ENCODE measurements at places on chromosomes 13 and 19.

DNA sequence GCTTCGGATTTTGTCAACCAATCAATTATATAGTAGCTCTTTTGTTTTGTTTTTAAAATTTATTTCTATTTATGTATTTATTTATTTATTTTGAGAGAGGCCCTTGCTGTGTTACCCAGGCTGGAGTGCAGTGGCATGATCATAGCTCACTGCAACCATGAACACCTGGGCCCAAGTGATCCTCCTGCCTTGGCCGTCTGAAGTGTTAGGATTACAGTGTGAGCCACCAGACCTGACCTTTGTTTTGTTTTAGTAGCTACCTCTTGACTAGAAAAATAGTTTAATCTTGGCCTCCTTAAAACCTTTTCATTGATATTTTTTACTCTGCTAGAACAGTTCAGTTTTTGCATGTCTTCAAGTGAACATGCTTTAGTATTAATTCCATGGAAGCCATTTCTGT, 15.1 kb downstream of the GARRE1 start:
- no peak for DNase-seq

GRCh38 chr19:11405846-11406643, 13.1 kb downstream of the RGL3 start:
- no peak for DNase-seq

GRCh38 chr19:33403973-33404304, 30.4 kb downstream of the CEBPG start:
- DNase-seq = no peak

DNA sequence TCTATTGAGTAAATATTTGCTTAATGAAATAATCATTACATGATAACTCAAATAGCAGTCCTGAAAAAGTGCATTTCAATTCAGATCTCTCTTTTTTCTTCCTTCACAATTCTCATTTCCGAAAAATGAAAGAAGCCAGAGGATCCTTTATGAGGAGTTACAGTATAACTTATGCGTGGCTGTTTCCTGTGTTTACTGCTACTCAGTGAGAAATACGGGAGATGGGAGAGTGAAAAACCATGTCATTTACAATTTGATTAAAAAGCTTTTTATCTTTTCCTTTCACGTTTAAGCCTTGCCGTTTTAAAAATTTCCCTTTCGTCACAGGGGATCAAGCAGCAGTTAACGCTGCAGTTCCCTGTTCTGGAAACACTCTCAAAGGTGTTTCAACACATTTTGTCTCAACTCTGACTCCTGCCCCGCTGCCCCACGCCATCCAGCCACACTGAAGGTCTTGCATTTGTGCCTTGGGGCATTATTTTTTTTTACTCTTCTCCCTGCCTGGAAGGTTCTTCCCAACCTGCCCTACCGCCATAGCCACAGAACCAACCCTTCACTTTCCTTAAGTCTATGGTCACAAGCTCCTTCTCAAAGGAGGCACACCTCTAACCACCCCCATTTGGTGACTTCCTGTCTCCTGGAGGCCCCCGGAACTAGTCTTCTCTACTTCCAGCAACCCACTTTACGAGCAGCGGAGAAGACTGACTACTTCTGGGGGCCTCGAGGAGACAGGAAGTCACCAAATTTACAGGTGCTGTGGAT, 17.0 kb downstream of the KL start:
- no peak for DNase-seq

DNA sequence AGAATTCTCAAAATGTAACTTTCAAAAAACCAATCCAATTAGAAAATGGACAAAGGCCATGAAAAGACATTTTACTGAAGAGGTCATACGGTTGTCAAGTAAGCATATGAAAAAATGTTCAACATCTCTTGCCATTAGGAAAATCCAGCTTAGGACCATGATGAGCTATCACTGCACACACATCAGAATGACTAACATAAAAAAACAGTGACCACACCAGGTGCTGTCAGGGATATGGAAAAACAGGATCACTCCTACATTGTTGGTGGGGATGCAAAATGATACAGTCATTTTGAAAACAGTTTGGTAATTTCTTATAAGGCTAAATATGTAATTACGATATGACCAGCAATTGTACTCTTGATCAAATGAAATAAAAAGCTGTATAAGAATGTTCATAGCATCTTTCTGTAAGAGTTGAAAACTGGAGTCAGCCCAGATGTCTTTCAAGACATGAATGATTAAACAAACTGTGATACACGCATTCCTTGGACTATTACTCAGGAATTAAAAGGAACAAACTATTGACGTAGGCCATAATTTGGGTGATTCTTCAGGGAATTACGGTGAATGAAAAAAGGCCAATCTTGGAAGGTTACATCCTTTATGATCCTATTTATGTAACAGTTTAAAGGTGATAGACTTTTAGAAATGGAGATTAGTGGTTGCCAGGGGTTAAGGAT, 26.9 kb upstream of the RCBTB2 start:
- DNase-seq = no peak

DNA sequence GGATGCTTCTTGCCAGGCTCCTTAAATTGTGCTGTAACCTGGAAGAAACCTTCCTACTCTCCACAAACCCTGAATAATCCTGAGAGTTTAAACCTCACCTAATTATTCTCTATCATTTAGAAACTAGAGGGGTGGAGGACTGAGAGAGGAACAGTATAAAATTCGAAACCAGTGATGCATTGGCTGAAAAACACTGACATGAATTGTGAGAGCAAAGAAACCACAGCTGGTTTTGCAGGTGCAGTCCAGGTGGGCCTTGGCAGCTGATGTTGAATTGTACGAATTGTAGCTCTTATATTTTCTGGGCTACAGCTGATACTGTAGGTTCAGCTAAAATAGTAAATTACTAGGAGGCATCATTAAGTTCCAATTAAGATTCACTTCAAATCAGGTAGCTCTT, 227.0 kb upstream of the SLITRK5 start:
- DNase-seq = no peak

DNA sequence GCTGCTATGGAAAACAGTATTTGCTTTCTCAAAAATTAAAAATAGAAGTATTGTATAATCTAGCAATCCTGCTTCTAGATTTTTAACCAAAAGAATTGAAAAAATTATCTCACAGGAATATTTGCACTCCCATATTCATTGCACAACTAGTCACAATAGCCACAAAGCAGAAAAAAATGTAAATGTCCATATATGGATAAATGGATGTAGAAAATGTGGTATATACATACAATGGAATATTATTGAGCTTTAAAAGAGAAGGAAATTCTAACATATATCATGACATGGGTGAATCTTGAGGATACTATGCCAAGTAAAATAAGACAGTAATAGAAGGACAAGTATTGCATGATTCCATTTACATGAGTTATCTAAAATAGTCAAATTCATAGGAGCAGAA, 2753.0 kb downstream of the PCDH9 start:
- DNase-seq = no peak

- DNase-seq = no peak
Observed at GRCh38 chr13:46624353-46624752, 71.4 kb downstream of the LRCH1 start.

DNA sequence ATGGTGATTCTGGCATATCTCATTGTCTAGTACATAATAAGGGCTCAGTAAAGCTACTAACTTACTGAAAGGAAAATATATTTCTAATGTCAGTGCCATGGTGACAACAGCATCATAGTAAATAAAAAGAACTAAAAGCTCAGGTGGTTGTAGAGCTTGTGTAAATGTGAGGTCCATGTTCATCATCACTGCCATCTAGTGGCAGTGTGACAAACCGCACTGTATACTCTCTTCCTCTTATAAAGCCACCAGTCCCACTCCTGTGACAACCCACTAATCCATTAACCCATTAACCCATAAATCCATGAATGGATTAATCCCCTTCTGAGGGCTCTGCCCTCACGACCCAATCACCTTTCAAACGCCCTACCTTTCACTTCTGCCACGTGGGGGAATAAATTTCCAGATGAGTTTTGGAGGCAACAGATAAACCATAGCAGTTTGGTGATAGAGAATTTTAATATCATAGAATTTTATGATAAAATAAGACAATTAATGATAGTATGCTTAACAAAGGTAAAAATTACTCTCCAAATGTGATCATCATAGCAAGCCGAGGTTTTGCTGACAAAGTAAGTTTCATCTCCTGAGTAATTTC, 160.4 kb upstream of the SGCG start:
- DNase-seq = peak; percentile 5

DNA sequence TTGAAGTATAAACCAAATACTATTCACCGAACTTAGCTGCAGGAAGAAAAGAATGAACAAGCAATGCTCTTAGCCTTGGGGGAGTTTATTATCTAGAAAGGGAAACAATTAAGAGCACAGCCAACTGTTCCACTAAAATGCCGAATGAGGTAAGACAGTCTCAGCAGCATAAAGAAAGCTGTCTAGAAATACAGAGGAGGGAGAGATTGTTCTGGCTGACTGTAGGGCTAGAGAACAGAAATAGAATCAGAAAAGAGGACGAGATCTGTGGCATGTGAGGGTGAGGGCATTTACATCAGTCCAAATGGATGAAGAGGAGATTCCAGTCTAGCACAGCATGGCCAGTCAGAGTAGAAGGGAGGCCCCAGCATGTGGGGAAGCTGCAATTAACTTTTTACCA, 56.8 kb upstream of the TNFRSF19 start:
- no peak for DNase-seq

- DNase-seq = no peak
Observed at GRCh38 chr13:106499896-106500295, 35.6 kb downstream of the EFNB2 start.

GRCh38 chr19:37991841-37992248, 84.8 kb downstream of the SIPA1L3 start:
- DNase-seq = no peak

GRCh38 chr13:87837946-87838345, 166.8 kb downstream of the SLITRK5 start:
- DNase-seq = no peak

DNA sequence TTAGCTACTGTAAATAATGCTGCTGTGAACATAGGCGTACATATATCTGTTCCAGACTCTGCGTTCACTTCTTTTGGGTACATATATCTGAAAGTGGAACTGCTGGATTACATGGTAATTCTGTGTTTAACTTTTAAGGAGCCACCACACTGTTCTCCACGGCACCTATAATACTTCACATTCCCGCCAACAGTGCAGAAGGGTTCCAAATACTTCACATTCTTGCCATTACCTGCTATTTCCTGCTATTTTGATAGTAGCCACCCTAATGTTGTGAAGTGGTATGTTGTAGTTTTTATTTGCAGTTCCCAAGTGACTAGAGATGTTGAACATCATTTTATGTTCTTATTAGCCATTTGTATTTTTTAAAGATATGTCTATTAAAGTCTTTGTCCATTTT, 377.4 kb upstream of the SLC10A2 start:
- no peak for DNase-seq

All from GM18507 (cell line).